Activated naive CD4-positive, alpha-beta T cell treated with anti-CD3 and anti-CD28 coated beads for 36 hours (primary cell): ENCODE measurements at places on chromosomes 7 and 10. TPM values are rescaled to one million over a fixed set of nuclear protein-coding genes. Genes with fewer than 3 reads are reported as not detected.

DNA sequence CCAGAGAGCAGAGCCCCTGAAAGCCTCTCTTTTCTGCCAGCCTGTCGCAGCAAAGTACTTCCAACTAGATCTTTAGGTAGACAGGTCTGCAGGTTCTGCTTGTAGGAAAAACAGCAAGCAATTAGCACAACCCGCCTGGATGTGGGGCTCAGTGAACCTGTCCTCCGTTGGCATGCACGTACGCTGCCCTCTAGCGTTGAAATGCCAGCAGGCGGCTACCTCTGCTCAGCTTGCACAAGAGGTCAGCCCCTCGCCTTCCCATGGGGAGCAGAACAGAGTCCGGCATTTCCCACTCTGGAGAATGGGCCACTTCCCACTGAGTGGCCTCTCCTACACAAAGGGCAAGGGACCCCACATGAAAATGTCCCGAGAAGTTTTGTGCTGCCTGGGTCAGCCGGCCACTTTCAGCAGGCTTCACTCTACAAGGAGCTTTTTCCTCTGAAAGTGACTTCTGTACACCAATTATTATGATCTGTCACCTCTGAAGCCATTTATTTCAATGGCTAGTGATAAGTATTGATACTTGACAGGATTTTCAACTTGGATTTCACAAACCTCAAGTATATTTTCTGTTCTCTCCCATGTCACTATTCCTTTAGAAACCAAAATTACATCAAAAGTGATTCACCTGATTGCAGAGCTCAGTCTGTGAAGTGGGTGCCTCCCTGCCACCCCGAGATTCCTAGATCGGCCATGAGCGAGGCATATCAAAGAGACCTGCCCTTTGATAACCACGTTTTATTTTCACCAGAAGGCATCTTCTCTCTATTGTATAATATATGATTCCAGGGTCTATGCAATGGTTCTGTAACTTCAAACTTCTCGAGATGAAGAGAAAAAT is 56.7 kb downstream of the JCAD start:
- DNase-seq: peak; percentile 81

DNAJC9 gene
- 57.2 TPM for total RNA-seq

- no peak for DNase-seq
Measured at GRCh38 chr7:101677797-101678479, 48.8 kb upstream of the MYL10 start.

CDC14C gene
- not detected for total RNA-seq

LRRC17 gene
- total RNA-seq: not detected

- no peak for DNase-seq
Measured at GRCh38 chr10:66838656-66839055, 87.2 kb upstream of the LRRTM3 start.

AKR1C1 gene
- total RNA-seq: 0.41 TPM

GRCh38 chr7:25720427-25720826 is 431.6 kb upstream of the NFE2L3 start:
- DNase-seq: no peak

- no peak for DNase-seq
Measured at GRCh38 chr10:42543840-42544372, 94.5 kb downstream of the ZNF33B start.

OR2A7 gene
- total RNA-seq: 1.6 TPM

PLAC9 gene
- total RNA-seq: not detected

GRCh38 chr10:112535531-112535951 is 88.5 kb downstream of the VTI1A start:
- no peak for DNase-seq

DNA sequence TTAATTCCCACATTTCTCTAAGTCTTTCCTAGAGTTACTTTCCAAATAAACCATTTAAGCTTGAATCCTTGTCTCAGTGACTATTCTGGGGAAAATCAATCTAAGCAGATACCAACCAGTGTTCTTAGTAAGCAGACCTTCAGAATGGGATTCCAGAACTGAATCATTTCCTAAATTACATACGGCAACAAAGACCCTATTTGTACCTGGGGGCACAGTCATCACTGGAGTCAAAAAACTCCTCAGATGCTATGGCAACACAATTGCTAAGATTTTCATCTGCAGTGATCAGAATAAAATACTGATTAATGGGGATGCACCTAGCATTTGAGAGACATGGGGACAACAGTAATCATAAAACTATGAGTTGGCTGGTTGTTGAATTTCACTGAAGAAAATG is 284.7 kb upstream of the HGF start:
- no peak for DNase-seq

DNA sequence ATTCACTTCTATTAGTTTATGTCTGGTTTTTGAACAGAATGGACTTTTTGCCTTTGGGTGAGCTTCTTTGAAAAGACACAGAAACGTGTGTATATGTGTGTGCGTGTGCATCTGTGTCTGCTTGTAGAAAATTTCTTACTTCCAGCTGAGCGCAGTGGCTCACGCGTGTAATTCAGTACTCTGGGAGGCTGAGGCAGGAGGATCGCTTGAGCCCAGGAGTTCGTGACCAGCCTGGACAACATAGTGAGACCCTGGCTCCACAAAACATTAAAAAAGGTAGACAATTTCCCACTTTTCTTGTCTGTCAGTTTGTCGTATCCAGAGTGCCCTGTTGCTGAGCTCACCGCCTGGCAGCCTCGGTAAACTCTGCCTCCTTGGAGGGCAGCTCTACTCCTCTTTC is 25.4 kb downstream of the PPP2R2D start:
- DNase-seq: no peak

DNA sequence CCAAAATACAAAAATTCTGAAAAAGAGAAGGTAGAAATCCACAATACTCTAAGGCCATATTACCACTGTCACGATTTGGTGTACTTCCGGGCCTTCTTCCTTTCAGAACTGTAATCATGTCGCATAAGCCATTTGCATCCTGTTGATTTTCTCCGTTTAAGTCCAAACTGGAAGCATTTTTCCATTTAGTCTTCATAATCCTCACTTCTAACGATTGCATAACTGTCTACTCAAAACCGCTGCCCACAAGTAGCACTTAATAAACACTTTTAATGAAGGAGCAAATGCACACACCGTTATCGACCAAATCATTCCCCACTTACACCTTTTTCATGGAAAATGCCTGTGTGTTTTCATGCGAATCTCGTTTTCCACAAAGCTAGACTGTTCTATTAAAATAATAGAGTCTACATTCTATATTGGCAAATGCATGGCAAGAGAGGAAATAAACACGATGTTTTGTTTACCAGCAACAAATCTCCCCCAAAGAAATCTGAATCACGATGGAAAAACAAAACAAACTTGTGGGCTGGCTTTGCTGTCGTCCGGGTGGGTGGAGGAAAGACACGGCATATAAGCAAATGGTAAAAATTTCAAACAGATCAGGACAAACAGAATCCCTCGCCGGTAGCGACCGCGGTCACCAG is 1.0 kb downstream of the ATE1 start:
- DNase-seq: no peak

GRCh38 chr7:96219378-96220130 is 102.3 kb downstream of the SLC25A13 start:
- DNase-seq: no peak

DNA sequence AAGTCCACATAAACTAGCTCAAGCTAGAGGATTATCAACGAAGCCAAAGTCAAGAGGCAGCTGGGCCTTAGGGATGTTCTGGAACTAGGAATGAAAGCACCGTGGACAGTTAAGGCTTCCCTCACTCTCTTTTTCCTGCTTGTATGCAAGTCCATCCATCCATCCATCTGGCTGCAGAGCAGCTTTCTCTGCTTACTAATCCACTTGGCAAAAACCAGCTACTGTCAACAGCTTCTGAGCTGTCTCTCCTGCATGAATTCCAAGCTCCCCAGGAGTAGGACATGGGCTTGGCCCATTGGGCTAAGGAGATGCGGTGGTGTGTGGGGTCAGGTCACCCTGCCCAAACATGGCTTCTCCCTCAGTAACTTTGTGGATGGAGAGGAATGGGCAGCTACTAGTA is 66.2 kb downstream of the NAMPT start:
- DNase-seq: no peak

- DNase-seq: peak; percentile 68
Measured at GRCh38 chr10:119608316-119609155, 11.8 kb upstream of the TIAL1 start.

PDGFA gene
- 7.7 TPM for total RNA-seq

DNA sequence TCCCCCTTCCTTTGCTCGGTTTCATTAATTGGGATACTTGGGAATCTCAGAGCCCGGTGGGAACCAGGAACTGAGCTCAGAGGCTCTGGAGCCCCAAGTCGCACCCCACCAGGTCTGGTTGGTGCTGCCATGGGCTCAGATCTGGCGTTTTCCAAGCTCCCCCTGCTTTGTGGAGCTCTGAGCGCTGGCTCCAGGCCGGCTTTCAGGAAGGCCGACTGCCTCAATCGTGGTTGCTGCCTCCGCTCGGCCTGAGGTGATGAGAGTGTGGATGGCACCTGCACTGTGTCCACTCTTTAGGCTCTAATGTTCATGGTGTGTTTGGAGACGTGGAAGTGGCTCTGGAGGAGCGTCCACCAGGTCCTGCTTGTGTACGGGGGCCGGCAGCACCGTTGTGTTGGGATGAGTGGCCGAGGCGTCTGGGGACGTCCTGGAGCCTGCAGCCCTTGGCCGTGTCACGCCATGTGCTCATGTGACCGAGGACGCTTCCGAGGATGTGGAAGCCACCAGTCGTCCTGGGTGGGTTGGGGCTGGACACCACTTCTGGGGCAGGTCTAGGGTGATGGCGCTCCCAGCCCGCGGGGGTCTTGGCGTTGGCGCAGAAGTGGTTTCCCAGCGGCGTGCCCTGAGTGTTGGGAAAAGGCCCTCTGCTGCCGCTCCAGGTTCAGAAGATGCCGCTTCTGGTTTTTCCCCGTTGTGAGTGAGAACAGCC is 8.2 kb downstream of the INPP5A start:
- no peak for DNase-seq
